ENCODE measurements at places on chromosomes 3 and 15.

DNA sequence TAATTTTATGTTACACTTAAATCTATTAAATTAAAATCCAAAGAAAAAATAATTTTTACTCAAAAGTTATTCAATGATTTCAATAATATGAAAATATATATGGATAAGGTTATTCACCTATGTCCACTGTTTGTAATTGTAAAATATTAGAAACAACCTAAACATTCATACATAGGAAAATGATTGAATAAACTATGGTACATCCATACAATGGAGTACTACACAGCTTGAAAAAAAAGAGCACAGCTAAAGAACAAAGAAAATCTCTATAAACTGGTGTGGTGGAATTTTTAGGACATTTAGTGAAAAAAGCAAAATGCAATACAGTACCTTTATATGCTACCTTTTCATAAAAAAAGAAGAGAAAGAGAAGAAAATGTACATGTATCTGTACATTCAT lies 52.8 kb downstream of the SHOX2 start:
- no peak for DNase-seq

DNA sequence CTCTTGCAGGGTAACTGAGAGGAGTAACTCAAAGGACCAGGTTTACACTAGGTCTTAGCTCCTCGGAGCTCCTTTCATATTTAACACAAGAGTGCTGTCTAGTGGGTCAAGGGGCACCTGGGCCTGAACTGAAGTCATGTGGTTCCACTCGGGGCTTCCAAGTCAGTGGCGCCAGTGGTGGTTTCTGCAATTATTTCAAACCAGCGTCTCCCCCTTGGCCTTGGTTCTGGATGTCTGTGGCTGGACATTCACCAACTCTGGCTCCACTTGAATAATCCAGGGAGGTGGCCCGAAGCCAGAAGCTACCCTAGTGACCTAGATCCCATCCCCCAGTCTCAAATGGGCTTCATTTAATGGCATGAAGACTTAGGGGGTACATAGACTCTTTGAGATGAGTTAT lies 144.3 kb upstream of the ADAMTS9 start:
- DNase-seq, result no peak

DNA sequence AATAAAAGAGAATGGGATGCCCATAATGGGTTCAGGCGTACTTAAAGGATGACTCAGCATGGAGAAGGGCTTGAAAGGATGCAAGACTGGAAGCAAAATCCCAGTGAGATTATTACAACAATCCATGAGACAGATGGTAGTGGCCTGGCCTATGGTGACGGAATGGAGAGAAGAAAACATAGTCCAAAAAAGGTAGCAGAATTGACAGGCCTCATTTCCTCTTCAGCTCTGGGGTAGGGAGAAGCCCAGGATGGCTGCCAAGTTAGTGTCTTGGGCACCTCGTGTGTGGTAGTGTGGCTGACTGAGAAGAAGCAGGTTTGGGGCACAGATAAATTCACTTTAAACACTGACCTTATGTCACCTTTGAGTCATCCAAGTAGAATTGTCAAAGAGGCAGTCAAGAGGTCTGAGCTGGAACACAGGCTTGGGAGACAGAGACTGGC lies 18.1 kb downstream of the MB21D2 start:
- DNase-seq, result no peak

- peak; percentile 68 for DNase-seq
Measured at GRCh38 chr3:134885877-134886621, 91.0 kb downstream of the EPHB1 start.

DNA sequence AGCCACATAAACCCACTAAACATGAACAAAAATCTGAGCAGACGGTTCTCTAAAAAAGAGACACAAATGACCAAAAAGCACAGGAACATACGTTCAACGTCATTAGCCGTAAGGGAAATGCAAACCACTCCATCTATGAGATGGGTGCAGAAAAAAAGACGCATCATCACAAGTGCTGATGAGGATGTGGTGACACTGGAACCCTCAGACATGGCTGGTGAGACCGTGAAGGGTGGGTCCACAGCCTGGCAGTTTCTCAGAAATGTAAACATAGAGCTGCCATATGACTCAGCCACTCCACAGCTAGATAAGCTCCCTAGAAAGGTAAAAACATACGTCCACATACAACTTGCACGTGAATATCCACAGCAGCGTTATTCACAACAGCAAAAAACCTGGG lies 23.3 kb downstream of the PCSK6 start:
- no peak for DNase-seq

DNA sequence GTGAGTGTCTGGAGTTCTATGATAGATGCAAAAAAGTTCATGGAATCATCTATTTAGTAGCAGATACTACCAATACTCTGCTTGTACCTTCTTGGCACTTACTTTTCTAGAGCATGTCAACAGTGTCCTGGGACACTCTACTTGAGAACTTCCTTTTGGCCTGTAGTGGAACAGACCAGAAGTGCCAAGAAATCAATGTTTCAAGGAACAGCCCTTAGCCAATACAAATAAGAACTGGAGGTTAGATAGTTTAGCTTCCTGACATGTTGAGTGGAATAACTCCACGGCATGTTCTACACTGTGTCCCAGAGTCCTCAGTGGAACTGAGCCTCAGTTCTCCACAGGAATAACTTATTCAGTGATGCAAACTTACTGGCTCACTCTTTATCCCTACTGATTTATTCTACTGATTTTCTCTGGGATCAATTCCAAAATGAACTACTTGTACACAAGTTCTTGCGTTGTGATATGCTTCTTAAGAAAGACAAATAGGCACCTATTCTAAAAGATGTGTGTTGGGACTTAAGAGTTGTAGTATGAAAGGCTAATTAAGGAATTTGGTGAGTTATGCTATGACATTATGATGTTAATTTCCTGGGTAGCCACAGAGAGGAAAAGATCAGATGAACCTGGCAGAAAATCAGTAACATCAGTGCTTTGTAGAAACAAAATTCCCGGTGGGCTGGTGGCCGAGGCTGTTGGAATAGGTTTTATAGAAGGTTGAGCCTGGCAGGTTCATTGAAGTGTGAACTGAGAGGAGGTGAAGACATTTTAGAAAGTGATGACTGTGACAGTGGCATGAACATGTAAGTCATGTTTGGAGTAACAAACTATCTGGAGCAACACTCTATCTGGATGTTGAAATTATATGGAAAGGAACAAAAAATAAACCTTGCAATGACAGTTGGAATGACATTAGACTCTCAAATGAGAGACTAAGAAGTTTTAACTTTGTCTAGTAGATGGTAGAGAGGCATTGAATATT lies 101.8 kb upstream of the RBMS3 start:
- no peak for DNase-seq

- peak; percentile 86 for DNase-seq
Measured at GRCh38 chr3:9915254-9916141, 1.4 kb upstream of the IL17RC start.

DNA sequence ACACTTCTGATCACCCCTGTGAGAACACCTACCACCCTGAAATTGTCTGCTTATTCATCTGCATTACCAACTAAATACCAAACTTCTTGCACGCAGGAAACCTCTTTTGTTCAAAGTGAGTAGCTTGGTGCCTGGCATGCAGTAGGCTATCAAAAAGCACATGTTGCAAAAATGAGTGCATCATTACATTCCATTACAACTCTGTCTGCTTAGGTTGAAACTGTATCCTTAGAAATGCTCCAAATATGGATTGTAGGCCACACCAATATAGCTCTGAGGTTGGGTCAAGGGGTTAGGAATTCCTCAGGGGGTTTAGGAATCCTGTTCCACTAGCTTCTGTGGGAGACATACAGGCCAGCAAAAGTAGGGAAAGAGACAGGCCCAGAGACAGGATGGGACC lies 107.2 kb downstream of the THRB start:
- DNase-seq, result peak; percentile 54

- peak; percentile 71 for DNase-seq
Measured at GRCh38 chr3:134677196-134677986, 26.6 kb upstream of the KY start.

GRCh38 chr3:127052121-127052561 lies 69.2 kb downstream of the PLXNA1 start:
- peak; percentile 41 for DNase-seq

GRCh38 chr3:41690766-41691563 lies 270.9 kb downstream of the ULK4 start:
- no peak for DNase-seq

- no peak for DNase-seq
Measured at GRCh38 chr3:53707222-53707621, 139.0 kb downstream of the CHDH start.

DNA sequence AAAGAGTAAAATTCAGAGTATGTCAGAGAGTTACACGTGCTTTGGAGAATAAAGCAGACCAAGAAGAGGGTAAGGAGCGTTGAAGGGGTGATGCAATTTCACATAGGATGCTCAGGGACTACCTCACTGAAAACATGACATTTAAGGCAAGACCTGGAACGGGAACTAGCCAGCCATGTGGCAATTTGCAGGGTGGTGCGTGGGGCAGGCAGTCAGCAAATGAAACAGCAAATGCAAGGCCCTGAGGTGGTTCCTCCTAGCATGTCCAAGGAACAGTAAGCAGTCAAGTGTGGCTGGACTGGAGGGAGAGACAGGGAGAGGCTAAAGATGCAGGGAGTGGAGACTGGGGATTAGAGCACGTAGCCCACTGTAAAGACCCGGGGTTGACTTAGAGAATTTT lies 146.1 kb upstream of the LPP start:
- no peak for DNase-seq

DNA sequence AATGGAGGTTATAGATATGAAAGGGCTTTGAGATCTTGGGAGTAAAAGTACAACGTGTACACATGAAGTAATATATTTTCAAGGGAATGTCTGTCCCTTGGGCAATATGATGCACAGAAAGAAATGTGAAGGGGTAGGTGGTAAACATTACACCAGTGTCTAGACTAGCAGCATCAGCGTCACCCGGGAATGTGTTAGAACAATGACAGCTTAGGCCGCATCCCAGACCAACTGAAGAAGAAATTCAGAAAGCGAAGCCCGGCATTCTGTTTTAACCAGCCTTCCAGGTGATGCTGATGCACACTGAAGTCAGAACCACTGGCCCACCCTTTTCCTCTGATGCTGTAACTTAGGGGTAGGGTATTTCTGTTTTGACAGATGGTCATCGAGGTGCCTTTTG lies 6.3 kb downstream of the INAFM2 start:
- DNase-seq, result no peak

DNA sequence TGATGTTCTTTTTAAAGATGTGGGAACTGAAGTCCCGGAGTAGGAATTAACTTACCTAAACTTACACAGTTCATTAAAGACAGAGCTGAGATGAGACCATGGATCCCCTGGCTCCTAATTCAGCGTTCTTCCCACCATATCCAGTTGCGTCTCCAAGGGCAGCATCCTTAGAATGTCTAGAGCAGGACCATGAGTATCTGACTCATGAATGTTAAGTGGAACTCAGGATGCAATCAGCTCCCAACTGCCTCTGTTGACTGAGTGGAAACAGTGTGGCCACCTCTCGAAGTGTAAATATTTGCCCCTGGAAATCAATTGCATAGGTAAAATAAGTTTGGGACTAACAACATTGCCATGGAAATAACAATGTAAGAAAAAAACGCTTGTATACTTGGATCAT lies 2.5 kb downstream of the SNTN start:
- DNase-seq, result no peak

- peak; percentile 80 for DNase-seq
Measured at GRCh38 chr15:38252481-38253350, at the start of gene SPRED1. SPRED1 (plus strand) TSS chr15:38252836; CDS start chr15:38253186, 350 bp downstream.

- no peak for DNase-seq
Measured at GRCh38 chr3:50649451-50649931, 25.2 kb upstream of the DOCK3 start.

- DNase-seq, result no peak
Measured at GRCh38 chr15:93477188-93477587, 388.2 kb upstream of the RGMA start.

- DNase-seq, result peak; percentile 70
Measured at GRCh38 chr3:55488398-55489055, 1.4 kb upstream of the WNT5A start.
